Naive B cell (primary cell): ENCODE measurements at places on chromosomes 16 and 17.
A peak's percentile ranks its signal among the peaks of the same experiment; 100 is the strongest.

DNA sequence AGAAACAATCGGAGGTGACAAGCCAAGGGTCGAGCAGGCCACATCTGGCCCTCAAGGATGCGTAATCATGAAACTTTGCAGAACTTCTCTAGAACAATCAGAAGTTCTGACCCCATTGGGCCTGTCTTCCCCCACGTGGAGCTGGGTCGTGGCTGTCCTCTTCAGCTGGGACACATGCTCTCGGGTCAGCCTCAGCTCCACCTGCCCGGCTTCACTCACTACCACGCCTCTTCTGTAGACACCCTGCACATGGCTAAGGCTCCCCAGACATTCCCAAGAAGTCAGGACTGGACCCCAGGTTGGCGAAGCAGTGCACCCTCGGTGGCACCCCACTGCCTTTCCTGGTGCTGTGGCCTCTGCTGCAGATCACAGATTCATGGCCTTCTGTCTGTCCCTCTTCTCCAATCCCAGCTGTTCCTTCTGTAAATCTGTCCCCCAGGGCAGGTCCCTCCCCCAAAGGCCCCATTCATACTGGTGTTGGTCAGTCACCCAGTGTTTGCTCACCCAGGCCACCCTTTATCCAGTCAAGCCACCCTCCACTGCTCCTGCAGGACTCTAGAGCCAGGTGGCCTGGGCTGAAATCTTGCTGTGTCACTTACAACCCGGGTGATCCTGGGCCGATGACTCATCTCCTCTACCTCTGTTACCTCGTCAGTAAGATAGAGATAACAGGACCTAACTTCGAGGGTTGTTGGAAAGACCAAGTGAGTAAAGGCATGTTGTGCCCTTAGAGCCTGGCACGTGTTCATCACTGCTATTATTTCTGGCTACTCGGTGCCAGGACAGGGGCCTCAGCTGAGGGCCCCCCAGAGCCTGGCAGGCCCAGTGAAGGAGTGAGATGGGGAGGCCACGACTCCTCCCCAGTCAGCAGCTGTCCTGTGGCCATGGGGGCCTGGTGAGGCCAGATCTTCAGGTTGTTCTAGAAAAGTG lies 1.4 kb upstream of the SLC5A11 start:
- DNase-seq: no peak

DNA sequence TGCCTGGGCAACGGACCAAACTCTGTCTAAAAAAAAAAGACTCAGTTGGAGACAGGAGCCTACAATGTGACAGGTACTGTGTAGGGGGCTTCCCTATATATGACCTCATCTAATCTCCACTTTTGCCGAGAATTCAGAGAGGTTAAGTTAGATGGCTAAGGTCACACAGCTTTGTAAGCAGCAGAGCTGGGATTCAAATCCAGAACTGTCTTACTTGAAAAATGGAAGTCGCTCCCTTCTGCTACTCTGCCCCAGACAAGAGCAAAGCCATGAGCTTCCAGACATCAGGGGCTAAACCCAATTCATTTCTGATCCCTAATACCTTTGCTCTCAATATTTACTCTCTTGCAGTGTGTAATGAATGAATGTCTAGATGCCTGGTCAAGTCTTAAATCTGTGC lies 41.5 kb upstream of the ABCC12 start:
- no peak for DNase-seq

GRCh38 chr17:80113033-80113484 lies 11.7 kb downstream of the GAA start:
- DNase-seq: no peak

DNA sequence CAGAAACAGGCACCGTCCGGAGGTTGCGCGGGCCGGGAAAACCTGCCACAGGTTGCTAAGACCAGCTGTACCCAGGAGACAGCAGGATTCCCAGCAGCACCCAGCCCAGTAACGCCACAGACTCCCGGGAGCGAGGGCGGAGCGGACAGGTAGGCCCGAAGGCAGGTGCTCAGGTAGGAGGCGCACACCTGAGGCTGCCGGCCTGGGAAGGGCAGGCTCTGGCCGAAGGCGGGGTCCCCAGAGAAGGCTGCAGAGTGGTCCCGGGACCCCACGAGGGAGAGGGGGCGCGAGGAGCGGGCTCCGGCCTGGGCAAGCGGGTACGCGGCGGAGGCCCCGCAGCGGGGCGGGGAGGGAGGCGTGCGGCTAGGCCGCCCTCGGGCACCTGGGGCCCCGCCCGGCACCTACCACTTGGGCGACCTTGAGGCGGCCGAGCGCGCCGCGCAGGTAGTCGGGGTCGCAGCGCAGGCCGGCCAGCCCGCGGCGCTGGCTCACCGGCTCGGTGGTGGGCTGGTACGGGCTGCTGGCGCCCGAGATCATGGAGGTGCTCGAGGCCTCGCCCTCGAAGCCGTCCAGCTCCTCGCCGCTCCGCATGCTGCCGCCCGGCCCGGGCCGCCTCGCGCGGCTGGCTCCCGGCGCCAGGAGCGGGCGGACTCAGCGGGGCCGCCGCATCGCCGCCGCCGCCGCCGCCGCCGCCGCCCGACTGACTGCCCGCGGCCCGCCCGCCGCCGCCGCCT lies 441 bp downstream of the CMTM4 start:
- DNase-seq: peak; percentile 15

DNA sequence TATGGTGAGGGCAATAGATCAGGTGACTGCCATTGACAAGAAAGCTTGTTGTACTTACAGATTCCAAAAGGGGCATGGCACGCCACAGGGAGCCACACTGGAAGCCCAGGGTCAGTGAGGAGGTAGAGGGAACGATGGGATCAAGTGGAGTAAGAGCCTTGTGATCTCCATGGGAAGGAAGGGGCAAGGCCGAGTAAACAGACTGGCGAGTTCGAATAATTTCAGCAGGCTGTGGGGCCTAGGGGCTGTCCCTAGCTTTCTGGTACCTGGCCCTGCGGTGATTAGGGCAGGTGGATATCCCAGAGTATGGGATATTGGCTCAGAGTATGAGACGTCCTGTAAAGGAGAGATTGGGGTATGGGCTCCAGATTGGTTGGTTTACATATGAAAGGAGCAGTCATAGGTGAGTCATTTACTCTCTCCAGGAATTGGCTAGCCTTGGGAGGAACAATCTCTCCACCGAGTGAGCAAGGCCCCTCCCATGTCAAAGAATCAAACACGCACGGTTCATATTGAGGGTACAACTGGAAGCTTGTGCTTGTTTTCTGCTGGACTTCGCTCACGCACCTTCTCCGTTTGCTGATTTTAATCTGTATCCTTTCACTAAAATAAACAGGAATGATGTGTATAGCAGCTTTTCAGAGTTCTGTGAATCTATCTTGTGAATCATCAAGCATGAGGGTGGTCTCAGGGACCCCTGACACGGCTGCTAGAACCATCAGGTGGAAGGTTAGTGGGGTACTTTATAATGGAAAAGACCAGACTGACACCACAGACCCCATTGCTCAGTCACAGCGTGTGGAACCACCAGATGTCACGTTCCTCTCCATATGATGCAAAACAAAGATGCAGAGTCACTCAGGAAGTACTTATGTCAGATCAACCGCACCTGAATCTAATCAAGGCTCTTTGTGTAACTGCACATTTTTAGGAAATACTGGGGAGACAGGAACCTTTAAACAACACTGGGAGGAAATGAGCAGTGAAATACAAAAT lies 27.9 kb downstream of the GABARAPL2 start:
- no peak for DNase-seq

DNA sequence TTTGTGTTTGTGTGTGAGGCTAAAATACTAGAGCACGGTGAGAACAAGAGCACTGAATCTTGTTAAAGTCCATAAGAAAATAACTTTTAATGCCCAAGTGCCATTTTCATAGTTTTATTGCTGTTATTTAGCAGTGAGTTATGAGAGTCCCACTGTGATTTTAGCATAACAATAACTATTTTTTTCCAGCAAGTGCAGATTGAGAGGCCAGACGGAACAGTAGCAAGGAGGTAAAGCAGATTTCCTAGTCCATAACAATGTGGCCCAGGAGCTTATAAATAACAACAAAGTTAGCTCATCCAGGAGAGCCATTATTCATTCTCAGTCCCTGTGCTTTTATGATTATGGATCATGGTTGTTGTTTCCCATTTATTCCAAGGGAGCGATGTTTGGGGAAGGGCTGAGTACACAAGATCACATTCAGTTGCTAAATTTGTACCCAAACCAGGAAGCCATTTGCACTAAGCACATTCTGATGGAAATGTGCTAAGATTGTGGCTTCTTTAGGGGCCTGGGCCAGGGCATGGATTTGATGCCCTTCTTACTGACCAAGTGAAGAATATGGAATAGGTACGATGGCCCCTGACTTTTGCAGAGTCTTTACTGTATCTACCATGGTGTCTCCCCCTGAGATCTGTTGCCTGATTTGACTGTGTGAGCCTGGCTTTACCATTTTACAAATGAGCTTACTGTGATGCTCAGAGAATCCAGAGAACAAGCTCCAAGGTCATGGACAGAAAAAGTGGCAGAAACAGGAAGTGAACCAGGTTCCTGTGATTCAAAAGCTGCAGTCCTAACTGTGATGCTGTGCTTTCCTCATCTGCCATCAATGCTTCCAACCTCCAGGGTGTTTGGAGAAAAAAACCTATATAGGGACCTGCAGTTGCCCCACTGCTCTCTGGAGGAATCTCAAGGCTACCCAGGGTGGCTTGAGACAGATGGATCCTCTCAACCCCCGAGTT lies 204.7 kb upstream of the HSBP1 start:
- no peak for DNase-seq
